ENCODE measurements at places on chromosomes 2 and 18.

GRCh38 chr2:85713836-85714235 is 19.7 kb downstream of the GNLY start:
- DNase-seq = no peak

DNA sequence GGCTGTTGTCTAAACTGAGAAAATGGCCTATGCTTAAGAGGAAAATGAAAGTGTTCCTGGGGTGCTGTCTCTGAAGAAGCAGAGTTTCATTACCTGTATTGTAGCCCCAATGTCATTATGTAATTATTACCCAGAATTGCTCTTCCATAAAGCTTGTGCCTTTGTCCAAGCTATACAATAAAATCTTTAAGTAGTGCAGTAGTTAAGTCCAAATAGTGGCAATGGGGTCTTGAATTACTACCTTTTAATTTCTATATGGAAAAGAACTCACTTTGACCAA is 13.8 kb upstream of the ALLC start:
- no peak for DNase-seq

DNA sequence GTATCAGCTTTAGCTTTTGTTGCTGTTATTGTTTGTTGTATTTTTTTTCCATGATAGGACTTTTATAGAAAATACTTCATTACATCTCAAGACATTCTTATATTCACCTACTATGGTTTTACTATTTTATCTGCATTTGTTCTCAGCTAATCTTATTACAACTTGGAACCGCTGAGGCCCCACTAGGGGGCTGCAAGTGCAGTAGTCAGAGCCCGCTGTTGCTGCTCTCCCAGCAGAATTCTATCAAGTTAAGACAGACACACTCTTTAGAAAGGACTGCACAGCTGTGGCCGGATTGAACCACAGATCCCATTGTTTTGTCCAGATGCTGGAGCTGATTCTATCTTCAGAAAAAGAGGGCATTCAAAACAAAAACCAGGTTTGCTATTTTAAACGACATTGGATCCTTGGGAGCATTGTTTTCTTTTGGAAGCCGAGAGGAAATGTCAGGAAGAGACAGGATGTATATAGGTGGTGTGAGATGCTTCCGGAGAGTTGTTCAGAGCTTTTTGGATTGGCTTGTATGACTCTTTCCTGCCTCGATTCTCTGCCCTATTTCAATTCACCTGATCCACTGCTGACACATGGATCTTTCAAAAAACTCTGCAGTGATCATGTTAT is 105.7 kb upstream of the GAREM1 start:
- no peak for DNase-seq

GRCh38 chr2:99841749-99842148 is 300.6 kb downstream of the AFF3 start:
- DNase-seq = no peak

- DNase-seq = peak; percentile 51
These were observed 18.5 kb upstream of the ZNF236 start for GRCh38 chr18:76803814-76804213.

GRCh38 chr2:18154259-18154658 is 275.8 kb downstream of the KCNS3 start:
- DNase-seq = no peak

- no peak for DNase-seq
These were observed 16.9 kb downstream of the RAB31 start for GRCh38 chr18:9724797-9725585.

GRCh38 chr2:240448387-240449274 is 13.2 kb downstream of the GPC1 start:
- no peak for DNase-seq

DNA sequence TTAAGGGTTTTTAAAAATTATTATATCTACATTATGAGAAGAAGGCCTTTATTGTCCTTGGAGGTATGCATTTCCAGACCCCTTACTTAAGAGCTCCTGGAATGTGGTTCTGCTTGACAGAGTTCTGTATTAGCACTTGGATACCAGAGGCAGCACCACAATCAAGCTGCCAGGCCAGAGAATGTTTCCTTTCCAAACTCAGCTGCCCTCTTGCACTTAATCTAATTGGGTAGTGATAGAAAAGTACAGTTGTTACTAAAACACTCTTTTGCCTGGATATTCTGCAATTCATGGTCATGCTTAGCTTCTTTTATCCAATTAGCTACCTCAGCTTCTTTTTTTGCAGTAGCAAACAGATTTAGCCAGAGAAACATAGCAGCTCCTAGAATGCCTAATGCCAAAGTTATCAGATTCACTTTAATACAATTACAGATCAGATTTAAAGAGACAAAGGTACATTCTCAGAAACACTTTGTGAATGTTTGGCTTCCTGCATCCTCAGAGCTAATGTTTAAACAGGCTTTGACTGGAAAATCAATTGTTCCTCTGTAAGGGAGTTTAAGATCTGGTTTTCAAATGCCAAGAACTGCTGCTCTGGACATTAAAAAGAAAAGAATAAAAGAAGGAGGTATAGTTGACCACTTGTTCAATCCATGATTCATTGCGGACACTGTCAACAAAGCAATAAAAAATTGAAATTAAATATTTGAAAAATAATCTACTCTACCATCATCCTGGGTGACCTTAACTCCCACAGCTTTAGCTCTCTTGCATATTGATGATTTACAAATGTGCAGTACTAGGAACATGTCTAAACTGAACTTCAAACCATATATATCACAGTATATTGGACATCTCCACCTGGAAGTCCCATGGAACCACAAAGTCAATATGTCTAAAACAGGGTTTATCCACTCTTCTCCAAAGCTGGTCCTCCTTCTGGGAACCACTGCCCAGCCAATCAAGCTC is 12.8 kb downstream of the NOSTRIN start:
- no peak for DNase-seq

GRCh38 chr18:5462227-5462626 is 81.6 kb downstream of the EPB41L3 start:
- no peak for DNase-seq

- DNase-seq = no peak
These were observed 39.5 kb downstream of the ADNP2 start for GRCh38 chr18:80148326-80149199.

GRCh38 chr18:48295586-48296311 is 113.4 kb downstream of the ZBTB7C start:
- no peak for DNase-seq

GRCh38 chr2:173550143-173550542 is 195.5 kb downstream of the CDCA7 start:
- DNase-seq = no peak

GRCh38 chr2:102359527-102359926 is 3.9 kb downstream of the IL18R1 start:
- DNase-seq = no peak

GRCh38 chr2:150610670-150611279 is 123.3 kb upstream of the RND3 start:
- DNase-seq = no peak

DNA sequence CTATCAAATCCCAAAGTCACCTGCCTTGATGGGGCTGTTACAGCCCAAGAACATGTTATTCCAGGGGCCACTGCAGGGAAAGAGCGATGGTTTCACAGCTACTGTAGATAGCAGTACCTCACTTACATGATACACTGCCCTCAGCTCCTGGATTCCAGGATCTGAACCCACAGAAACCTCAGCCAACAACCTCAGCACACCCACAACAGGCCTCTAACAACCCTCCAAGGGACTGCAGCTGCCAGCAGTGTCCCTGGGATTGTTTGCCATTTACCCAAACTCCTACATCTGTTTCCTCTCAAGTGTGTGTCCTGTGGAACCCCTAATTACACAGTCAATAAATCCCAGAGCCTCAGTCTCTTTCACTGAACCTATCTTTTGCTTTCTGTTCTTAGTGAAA is 28.2 kb downstream of the OSBPL1A start:
- no peak for DNase-seq

- DNase-seq = no peak
These were observed 194.6 kb downstream of the FAM210A start for GRCh38 chr18:13531681-13532325.

GRCh38 chr18:79802298-79802697 is 4.6 kb downstream of the KCNG2 start:
- no peak for DNase-seq

- DNase-seq = no peak
These were observed 33.8 kb downstream of the HS1BP3 start for GRCh38 chr2:20617081-20617575.

- no peak for DNase-seq
These were observed 82.5 kb downstream of the CERS6 start for GRCh38 chr2:168538534-168538933.

All from stimulated activated CD8-positive, alpha-beta memory T cell treated with anti-CD3 and anti-CD28 coated beads, Interleukin-4, amount 100 ng/mL, for 4 hours (primary cell).